ENCODE measurements at places on chromosomes 6 and 20.

GRCh38 chr6:79797163-79797764 lies 150.1 kb downstream of the ELOVL4 start:
- no peak for DNase-seq

DNA sequence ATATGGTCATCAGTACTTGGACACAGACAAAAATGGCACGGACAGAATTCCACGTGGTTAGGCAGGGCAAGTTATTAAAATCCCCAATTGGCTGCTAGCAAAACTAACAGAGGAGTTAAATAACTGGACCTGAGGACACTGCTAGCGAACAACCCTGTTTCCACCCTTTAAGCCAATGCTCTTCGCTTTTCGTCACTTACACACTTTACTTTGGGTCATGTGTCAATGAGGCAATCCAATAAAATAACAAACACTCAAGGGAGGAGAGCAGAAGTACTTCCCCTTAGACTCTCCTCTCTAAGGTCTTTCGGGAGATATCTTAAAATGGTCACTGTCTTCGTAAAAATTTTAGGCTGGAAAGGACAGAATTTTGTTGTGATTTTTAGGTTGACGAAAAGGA lies 68.6 kb downstream of the LCA5 start:
- DNase-seq = no peak

GRCh38 chr6:155227046-155227445 lies 36.8 kb upstream of the CLDN20 start:
- no peak for DNase-seq

DNA sequence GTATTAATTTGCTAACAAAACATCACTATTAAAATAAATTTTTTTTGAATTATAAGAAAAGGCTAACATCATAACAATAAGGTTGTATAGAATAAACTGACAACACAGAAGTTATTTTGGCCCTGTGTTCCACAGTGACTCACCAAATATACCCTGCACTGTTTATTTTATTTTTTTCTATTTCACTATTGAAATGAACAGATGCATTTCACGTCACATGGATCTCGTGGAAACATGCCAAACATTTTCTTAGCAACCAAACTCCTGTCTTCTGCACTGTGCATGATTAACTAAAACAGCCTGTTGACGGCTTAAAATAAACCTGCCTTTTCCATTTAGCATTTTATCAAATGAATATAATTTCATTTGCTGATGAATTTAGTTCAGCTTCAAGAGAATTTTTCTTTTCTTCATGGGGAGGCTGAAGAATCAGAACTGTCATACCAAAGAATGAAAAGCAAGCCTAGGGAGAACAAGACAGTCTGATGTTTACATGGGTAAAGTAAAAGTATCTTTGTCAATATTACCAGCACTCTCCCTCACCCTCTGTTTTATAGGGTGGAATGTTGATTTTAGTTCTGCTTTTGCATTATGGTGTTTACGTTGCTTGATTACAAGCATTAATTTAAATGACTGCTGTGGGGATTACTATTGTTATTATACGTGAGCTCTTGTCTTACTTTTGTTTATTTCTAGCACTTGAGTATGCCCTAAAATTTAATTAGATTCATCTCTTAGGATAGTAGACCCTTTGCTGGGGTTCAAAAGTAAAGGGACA lies 115.3 kb downstream of the LCA5 start:
- no peak for DNase-seq

DNA sequence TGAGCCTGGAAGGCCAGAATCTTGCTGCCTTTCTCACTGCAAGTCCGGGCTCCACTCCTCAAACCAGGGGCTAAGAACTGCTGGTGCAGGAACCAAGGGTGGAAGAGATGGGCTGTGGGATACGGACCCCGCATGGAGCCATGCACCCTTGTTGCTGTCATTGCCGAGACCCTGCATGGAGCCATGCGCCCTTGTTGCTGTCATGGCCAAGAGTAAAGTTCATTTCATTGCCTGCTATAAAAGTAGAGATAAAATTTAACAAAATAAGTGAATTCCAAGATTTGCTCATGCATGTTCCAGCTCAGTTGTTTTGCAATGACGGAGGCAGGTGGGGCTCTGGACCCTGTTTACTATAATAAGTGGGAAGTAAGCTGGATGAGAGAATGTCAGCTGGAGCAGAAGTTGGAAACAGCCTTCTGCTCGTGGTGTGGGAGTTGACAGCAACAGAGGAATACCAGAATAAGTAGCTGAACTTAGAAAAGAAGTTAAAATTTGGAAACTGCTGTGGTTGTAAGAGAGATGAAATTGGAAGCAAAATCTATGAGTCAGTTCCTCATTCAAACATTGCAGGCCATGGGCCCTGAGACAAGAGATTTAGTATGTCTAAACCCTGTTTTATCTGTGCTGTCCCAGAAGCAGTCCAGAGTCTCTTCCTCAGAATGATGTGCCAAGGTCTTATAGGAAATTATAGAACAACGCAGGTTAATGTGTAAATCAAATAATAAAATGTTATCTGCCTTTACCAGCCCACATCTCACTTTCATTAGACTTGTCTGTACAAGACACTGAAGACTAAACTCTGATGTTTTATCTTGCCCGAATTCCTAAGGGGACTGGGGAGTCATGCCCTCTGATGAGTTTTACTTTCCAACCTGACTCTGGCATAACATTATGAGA lies 15.8 kb upstream of the THBS2 start:
- DNase-seq = no peak

DNA sequence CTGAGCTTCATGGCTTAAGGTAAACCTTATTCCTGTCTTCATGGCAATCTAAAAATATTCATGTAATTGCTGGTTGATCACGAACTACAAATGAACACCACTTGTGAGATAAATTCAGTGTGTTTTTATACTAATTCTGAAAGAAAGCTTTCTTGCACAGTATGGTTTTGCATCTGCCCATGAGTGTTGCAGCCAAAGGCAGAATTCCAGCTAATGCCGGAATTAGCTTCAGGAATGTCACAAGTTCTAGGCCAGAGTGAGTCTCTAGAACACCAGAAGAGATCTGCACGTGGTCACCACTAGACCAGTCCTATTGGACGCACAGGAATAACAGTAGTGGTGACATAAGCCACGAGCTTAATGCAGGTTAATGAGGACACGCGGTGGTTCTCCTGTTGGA lies 223.7 kb downstream of the CDH4 start:
- DNase-seq = no peak

DNA sequence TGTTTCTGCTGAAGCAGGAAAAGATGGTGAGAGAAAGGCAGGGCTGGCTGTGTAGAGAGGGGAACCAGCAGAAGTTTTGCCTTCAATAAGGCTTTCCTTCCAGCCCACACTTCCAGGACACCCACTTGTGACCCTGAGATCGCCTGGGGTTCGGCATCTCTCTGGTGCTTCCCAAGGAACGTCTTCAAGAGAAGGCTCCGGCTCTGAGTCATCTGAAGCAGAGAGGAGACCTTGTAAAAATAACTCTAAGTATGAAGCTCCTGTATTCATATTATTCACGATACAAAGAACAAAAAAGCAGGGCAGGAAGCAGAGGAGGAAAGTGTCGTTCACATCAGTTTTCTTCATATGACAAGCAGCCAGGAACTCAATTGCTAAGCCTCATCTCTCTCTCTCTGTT lies 95.4 kb upstream of the MRPS10 start:
- no peak for DNase-seq

DNA sequence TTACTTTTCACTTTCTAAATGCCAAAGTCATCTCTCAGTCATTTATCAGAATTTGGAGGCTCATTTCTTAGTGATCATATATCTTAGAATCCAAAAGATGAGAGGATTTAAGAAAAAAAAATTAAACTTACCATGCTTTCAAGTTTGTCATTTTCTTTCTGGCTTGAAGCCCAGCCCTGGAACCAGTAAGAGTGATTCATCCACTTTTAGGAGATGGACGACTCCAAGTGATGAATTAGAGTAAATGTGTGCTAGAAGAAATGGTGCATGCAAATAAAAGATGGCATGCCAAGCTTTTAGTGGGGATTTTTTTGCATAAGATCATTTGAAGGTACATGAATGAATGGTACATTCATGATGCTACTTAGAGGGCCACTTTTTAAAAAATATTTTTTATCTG lies 20.1 kb downstream of the PLCB1 start:
- DNase-seq = no peak

- DNase-seq = no peak
Observed at GRCh38 chr6:148874698-148875293, 128.0 kb downstream of the UST start.

GRCh38 chr6:11542863-11543262 lies 5.3 kb downstream of the TMEM170B start:
- DNase-seq = no peak

- no peak for DNase-seq
Observed at GRCh38 chr20:53040693-53041589, 68.8 kb downstream of the TSHZ2 start.

- DNase-seq = no peak
Observed at GRCh38 chr6:142075516-142076101, 57.1 kb upstream of the GJE1 start.

GRCh38 chr20:21047981-21048380 lies 58.2 kb downstream of the LINC00237 start:
- no peak for DNase-seq

DNA sequence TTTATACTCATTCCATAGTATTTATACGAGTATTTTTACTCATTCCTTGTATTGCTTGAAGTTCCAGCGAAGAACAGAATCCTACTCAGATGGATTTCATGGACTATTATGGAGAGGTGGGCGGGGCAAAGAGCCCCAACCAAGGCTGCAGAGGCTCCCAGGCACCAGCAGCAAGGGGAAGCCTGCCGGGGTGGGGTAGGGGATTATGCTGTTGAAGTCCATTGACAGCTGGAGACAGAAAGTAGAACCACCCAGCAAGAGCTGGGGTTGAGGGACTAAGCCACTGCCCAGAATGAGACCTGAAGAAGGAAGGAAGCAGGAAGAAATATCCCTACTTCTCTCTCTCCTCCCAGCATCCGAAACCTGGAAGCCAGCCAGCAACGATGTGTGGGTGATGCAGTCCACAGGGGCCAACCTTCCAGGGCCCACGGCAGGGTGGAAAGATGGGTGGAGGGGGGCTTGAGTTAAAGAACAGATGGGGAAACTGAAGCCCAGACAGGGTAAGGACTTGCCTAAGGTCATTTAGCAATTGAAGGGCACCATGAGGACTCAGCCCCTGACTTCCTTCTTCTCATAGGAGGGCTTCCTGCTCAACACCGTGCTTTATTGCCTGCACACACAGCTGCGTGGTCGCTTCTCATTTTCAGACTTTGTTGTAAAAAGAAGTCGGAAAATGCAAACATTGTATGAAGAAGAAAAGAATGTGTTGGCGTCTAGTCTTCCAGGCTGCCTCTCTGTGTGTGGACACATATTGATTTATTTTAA lies 18.3 kb upstream of the GTSF1L start:
- DNase-seq = no peak

Measured in activated T-helper 1 cell treated with anti-CD3 and anti-CD28 coated beads, Interleukin-2, amount 50 U/mL, for 16 hours (primary cell).